Vagina (tissue), 2 donors: ENCODE measurements at places on chromosomes 7 and 10.

- DNase-seq, result no peak
- peaks cover 9% of the 10 kb centered on the region for H3K4me1 ChIP-seq
- no peak overlapping the region for H3K27ac ChIP-seq
- H3K36me3 ChIP-seq, result no peaks in the 10 kb centered on the region
- H3K4me3 ChIP-seq, result no peak overlapping the region
Observed at GRCh38 chr10:88048312-88048711, 184.9 kb downstream of the PTEN start.

- DNase-seq, result no peak
- H3K27ac ChIP-seq, result peak overlapping the region; percentile 4
- H3K4me3 ChIP-seq, result no peak overlapping the region
Observed at GRCh38 chr10:103558911-103559310, 65.4 kb downstream of the NEURL1 start.

- H3K36me3 ChIP-seq, result no peaks in the 10 kb centered on the region
- no peak for DNase-seq
- H3K4me3 ChIP-seq, result no peak overlapping the region
- H3K27me3 ChIP-seq, result no peaks in the 10 kb centered on the region
- no peaks in the 10 kb centered on the region for H3K4me1 ChIP-seq
Observed at GRCh38 chr10:116490028-116490662, 55.6 kb upstream of the PNLIP start.

DNA sequence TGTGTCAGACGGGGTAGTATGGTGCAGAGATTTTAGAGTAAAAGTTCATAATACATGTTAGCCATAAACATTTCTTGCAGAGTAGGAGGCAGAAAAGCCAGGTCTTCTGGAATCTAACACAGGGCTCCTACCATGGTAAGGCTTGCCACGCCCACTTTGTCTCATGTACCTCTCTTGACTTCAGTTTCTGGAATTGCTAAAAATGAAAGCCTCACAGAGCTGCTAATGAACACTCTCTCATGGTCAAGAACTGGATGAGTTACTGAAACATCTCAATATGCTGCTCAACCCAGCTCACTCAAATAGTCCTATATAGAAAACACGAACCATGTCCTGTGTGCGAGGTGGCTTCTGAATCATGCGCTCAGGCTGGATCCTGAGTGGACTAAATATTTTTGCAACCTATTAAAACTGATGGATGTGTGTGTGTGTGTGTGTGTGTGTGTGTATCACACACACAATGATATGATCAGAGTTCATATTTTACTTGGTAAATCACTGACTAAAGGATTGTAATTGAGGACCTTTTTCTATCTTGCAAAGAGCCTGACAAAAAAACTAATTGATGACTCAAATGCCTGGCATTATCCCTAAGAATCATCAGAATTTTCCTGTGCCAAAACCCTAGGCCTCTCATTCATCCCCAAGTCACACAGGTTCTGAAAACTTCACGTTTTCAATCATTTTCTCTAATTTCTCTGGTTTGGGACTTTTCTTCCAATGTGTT is 1306.6 kb downstream of the XPNPEP1 start:
- DNase-seq, result no peak
- H3K4me1 ChIP-seq, result no peaks in the 10 kb centered on the region
- no peak overlapping the region for H3K4me3 ChIP-seq
- H3K27me3 ChIP-seq, result no peaks in the 10 kb centered on the region
- no peaks in the 10 kb centered on the region for H3K36me3 ChIP-seq

- no peaks in the 10 kb centered on the region for H3K36me3 ChIP-seq
- no peak overlapping the region for H3K27ac ChIP-seq
- no peak for DNase-seq
- no peaks in the 10 kb centered on the region for H3K4me1 ChIP-seq
Observed at GRCh38 chr10:4427532-4427931, 398.5 kb upstream of the AKR1E2 start.
